ENCODE measurements at places on chromosomes 16 and 17.

DNA sequence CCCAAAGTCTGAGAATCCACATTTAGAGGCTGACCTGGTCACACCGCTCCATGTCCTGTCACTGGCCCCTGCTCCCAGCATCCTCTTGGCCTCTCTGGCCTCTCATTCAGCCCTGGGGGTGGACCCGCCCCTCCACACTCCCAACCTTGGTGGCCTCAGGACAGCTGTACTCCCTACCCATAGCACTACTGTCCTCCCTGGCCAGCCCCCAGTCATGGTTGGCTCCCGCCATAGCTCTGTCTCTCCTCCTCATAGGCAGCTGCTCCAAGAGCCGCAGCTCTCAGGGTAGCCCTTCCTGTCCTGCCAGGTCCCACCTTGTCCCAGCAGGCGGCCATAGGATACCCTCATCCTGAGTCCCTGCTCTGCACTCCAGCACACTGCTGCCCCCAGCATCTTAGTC lies 38.0 kb upstream of the PHB1 start:
- no peak for DNase-seq

- no peak for DNase-seq
Observed at GRCh38 chr16:85948616-85949265, 49.8 kb downstream of the IRF8 start.

DNA sequence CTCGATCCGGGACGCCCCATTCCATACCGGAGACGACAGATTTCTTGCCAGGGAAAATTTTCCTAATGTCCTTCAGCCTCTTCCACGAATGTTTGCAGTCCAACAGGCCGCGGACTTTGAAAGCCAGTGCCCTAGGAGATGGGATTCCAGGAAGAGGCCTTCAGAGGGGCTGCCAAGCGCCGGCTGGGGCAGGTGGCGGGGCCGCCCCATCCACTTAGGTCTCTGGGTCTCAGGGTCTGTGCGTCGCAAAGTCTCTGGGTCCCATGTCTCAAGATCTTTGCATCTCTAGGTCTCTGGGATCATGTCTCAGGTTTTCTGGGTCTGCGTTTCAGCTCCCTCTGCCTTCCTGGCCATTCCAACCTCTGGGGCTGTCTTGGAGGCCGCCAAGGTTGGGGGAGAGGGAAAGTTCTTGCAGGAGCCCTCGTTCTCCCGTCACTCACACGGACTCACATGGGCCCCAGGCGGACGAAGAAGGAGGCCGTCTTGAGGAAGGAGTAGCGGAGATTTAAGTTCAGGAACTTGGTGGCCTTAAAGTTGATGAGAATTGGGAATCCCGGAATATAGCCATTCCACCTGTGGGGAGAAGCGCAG lies 7.2 kb downstream of the ALOX12B start:
- DNase-seq = no peak

DNA sequence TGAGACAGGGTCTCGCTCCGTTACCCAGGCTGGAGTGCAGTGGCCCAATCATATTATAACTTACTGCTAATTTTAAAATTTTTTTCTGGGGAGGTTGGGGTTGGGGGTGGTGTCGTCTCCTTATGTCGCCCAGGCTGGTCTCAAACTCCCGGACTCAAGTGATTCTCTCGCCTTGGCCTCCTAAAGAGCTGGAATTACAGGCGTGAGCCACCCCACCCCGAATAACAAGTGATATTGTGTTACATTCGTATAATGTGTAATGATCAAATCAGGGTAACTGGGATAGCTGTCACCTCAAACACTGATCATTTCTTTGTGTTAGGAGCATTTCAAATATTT lies 16.2 kb upstream of the KPNA2 start:
- no peak for DNase-seq

- DNase-seq = no peak
Observed at GRCh38 chr16:72637306-72637705, 410.6 kb downstream of the ZFHX3 start.

- DNase-seq = no peak
Observed at GRCh38 chr16:65837464-65837863, 529.0 kb upstream of the CDH5 start.

DNA sequence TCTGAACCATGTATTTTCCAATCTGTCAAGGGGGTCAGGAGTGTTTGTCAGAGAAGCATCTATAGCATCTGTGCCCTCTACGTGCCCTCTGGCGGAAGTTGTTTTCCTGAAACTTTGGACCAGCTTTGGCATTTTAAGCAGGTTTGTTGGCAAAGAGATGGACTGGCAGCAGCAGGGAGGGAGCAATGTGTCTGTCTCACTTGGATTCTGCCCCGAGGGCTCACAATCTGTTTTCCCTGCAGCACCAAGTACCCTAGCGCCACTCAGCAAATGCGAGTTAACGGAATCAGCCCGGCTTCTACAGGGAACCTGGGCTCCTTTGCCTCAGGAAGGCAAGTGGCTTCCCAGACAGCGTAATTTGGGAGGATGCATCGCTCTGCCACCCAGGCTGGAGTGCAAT lies 17.4 kb downstream of the DUSP14 start:
- DNase-seq = no peak

DNA sequence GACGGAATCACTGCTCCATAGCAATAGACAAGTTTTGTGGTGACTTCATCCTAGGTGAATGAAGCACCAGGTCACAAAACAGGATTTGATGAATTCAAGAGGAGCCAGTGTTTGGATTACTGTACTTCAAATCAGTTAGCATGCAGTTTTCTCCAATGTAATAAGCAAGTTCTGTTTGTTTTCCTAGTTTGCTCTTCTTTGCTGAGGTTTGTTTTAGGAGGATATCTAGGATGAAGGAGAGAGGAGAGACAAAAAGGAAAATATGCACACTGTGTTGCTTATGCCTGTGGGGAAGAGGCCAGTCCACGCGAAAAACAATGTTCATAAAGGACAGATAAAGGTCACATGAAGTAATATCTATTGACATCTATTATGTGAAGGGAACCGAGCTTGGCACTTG lies 9.0 kb downstream of the KRT37 start:
- no peak for DNase-seq

DNA sequence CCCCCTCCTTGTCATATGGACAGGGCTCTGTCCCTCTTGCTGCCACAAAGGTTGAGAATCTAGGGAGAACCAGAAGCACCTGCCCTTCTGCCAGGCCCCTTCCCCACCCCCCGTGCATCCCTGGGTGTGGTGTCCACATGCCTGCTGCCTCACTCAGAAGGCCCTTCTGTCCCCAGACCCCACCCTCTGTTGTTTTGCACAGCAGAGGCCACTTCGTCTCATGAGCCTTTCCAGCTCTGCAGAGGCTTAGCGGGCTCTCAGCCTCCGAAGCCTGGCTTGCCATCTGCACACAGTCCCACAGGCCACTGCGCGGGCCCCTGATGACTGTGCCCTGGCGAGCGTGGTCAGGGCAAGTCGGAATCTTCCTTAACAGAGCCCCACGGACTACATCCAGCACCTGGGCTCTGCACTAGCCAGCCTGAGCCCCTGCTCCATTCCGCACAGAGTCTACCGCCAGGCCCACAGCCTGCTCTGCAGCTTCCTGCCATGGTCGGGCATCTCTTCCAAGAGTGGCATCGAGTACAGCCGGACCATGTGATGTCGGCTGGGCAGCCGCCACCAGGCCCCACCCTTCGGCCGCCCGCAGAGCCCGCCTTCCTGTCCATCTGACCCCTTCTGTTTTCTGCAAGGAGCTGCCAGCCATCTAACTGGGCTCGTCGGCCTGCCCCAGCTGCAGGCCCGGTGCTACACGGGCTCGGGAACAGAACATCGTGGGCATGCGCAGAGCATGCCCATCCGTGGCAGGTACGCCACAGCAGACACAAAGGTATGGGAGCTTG lies 10.8 kb downstream of the C16orf90 start:
- DNase-seq = no peak

DNA sequence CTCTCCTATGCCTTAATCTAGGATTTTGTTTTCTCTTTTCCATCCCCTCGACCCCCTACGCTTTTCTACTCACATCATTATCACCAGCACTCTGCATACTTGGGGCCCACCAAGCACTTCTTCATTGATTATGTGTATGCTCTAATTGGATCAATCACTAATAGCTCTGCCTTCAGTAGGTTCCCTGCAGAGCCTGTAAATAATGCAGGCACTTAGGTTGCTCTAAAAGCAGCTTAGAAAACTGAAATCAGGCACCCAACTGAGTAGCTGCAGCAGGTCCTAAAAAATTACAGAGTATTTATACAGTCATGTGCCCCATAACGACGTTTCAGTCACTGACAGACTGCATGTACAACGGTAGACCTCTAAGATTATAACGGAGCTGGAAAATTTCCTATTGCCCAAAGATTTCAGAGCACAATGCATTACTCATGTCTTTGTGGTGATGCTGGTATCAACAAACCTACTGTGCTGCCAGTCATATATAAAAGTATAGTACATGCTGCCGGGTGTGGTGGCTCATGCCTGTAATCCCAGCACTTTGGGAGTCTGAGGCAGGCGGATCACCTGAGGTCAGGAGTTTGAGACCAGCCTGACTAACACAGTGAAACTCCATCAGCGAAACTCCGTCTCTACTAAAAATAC lies 280.4 kb downstream of the HS3ST3B1 start:
- DNase-seq = no peak

GRCh38 chr16:3400446-3400778 lies 392 bp downstream of the ZSCAN32 start:
- DNase-seq = no peak

- DNase-seq = no peak
Observed at GRCh38 chr16:58409316-58409973, 17.2 kb downstream of the GINS3 start.

All from CD4-positive, alpha-beta T cell treated with Interleukin-4 for 1 hour (primary cell).